ENCODE measurements at places on chromosomes 6 and 20. TPM values are rescaled to one million over a fixed set of nuclear protein-coding genes. Genes with fewer than 3 reads are reported as not detected.

The CYP24A1 gene
- total RNA-seq, result not detected

The BPIFB4 gene
- total RNA-seq, result not detected

The GRM1 gene
- 0.05 TPM for total RNA-seq

GRCh38 chr20:34143951-34144350 is 31.9 kb upstream of the EIF2S2 start:
- DNase-seq, result no peak

GRCh38 chr20:6122111-6122872 is 538 bp downstream of the FERMT1 start:
- DNase-seq, result no peak

DNA sequence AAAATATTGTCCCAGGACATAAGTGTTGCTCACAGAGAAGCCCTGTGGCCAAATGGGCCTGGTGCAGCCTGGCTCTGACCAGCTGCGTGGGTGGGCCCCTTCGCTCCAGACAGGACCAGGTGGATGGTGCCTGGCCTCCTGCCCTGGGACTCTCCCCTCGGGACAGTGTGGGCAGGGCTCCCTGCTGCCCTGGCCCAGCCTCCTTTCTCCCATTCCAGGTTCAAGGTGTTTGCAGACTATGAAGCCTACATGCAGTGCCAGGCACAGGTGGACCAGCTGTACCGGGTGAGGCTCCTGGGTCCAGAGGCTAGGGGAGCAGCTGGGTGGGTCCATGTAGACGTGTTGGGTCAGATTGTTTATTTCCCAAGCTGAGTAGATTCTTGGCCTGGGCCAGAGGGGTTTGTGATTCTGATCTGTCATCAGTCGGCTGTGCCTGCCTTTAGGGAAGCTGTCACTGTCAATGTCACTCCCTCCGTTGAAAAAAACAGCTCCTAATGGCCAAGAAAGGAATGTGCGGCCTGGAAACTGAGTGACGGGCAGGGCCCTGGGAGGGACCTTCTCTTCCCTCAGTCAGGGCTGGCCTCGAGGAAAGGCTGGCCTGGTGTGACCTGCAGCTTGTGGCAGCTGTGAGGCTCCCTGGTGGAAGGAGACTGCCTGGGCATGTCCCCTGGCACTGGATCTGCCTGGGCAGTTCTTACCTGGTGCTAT is 47.7 kb downstream of the PYGB start:
- DNase-seq, result no peak

DNA sequence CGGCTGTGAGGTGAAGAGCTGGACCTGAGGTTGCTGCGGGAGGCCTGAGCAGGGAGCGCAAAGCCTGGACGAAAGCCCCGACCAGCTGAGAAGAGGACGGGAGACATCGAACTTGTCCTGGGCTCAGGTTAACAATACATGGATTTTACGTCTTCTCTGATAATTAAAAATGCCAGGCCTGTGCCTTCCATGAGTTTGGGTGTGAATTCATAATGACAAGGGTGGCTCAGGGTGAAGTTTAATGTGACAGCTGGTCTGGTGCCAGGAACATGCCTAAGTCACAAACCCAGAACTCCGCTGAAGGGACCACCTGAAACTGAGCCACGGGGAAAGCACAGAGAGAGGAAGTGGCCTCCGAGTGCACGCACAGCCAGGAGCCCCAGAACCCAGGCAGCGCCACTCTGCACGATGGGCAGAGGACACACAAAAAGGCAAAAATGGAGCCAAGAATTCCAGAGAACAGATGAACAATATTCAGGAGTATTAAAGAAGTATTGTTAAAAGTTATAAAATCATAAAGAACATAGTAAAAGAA is 150.1 kb upstream of the RPS6KA2 start:
- no peak for DNase-seq

DNA sequence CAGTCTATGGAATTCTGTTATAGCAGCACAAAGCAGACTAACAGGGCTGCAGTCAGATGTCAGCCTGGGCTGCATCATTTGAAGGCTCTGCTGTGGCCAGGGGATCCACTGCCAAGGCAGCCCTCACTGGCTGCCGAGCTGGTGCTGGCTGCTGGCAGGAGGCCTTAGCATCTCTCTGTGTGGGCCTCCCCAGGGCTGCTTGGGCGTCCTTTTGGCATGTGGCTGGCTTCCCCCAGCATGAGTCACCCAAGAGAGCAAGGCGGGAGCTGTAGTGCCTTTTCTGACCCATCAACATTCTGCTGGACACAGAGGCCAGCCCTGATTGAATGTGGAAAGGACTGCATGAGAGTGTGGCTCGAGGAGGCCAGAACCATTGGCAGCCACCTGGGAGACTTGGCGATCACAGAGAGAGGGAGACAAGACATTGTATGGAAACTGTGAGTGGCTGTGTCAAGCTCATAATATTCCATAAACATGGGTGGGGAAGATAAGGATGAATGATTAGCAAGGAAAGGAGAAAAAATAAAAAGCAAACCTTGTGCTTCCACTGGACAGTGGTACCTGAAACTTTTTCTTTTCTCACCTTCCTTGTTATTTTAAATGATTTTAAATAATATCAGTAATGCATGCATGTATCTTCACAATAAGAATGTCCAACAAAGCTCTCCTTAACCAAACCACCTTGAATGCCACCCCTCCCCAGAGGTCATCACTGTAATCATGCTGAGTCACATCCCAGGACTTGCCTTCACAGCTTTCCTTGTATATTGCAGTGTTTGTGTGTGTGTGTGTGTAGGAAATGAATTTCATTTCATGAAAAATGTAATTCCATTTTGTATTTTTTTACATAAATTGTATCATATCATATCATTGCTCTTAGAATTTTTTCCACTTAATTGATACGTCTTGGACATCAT is 55.0 kb upstream of the VSX1 start:
- peak; percentile 94 for DNase-seq

DNA sequence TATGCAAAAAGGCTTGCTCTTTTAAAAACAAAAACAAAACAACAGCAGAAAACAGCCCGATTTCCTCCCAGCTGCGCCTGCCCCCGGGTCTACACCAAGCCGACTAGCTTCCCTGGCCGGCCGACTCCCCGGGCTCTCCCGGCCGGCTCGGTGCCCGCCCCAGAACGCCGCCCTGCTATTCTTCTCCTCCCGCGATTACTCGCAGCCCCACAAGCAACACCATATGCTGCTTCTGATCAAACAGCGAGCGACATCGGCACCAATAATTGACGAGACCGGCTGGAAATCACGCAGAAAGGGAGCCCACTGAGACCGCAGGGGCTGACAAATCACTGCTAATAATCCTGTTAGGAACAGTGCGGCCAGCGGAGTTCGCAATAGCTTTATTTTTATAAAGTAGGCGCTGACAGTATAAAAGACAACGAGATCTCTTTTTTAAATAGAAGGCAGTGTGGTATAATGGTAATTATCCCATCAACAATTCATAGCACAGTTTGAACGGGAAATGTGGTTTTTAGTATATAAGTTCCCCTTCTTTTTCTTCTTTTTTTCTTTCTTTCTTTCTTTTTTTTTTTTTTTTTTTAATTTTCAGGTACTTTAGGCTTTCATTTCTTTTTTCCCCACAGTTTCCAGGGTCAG is 3.3 kb downstream of the SIM1 start:
- DNase-seq, result peak; percentile 60

DNA sequence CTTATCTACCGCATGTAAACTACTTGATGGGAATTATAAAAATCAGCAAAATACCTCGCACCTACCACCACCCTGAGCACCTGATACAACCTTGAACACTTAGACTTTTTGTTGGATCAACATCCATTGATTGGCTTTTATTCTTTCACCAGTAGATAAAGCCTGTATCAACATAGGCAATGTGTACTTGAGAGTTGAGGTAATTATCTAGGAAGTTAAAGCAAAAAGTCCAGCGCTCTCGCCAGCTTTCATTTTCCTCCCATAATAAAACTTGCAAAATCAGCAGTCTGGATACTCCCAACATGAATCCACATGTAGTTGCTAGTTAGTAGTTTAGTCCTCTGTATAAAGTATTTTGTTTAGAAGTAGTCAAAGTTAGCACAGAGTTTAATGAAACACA is 132.0 kb upstream of the PRDM1 start:
- no peak for DNase-seq

DNA sequence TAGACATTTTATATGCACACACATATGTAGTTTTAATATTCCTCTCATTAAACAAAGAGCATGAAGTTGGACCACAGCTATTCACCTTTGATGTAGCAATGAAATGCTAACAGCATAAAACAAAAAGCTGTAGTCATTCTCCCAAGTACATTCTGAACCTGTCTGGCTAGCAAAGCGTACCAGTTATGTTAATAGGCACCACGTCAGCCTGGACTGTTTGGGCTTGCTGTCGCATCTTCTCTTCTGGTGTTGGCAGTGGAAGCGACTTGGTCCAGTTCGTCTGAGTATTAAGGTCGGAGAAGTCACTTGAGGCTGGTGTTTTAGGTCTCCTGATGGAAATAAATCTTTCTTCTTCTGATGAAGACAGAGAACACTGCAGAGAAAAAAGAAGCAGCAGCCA is 42.8 kb downstream of the HEBP2 start:
- DNase-seq, result no peak

DNA sequence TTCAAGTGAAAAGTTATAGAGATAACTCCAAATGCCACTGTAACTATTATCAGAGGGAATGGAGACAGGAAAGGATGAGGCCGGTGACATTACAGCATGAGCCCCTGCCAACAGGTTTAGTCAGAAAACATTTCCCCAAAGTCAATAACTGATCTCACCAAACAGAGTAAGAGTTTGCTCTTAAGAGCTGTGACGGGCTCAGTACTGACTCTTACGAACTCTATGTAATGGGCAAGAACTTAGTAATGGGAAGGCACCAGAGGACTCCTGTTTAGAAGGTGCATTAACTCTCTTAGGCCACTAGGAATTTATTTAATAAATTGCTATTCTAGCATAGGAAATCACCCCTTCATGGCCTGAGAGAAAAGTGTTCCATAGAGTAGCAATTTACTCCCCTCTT is 76.8 kb downstream of the SAMD5 start:
- no peak for DNase-seq

DNA sequence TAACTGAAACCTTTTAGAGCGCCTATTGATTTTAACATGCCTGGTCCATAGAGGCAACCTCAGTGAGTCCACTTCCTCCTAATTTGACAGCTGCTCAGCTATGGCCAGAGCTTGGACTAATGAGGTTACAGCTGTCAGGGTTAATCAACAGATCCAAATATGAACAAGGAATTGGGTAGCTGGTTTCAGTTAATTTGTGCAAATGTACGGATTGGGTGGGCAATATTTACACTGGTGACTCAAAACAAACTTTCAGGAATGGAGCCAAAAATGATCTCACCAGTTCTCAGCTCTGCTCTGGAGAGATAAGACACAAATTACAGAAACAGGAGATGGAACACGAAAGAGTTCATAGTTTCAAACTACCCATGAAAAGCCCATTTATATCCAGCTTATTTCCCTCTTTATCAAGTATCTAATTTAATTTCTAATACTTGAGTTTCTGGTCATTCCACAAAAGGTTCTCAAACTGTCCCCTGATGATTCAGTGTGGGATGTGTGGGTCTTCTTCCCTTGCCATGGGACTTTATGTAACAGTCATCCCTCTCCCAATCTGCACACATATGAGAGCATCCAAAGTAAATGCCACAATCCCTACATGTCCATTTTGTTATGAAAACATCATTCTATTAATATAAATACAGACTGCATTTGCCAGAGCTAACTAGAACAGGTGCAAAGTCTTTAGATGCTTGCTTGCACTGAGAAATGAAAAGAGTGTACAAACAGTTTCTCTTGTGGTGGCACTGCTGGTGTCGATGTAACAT is 149.9 kb downstream of the RPS12 start:
- no peak for DNase-seq

DNA sequence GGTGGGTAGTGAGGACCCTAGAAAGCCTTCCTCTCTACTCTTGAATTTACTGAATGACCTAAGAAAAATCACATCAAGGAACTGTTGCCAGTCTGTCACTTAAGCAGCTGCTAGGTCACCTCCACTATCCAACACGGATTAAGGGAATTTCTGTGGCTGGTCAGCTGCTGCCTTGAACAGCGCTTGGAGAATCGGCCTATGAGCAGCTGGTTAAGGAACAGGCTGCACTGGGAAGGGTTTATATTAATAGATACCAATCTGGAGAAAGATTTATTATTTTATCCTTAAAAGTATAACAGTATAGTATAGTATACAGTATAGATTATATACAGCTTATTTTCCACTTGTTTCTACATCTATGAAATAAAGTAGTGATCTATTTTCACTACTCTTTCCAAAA is 6.5 kb downstream of the PTPRK start:
- DNase-seq, result no peak

- DNase-seq, result no peak
Measured at GRCh38 chr20:39993742-39994141, 695.3 kb downstream of the MAFB start.

- DNase-seq, result no peak
Measured at GRCh38 chr6:123640567-123641187, 3.9 kb upstream of the TRDN start.

DNA sequence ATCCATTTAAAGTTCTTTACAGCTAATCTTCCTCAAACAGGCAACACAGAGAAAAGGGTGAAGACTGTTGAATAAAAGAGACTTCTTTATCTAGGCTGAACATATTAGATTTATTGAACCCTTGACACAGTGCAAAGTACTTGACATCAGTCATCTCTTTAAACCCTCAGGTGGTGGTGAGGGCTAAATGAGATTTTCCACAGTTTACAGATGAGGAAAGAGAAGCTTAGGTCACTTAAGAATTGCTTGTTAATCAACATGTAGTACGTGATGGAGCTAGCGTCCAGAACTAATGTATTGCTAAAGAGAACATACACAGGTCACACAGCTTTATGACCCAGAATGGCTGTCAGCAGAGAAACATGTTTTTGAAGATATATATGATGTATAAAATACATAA is 193.4 kb upstream of the LAMP5 start:
- DNase-seq, result no peak

- no peak for DNase-seq
Measured at GRCh38 chr6:130587778-130588520, 222.1 kb downstream of the TMEM200A start.

- no peak for DNase-seq
Measured at GRCh38 chr6:27260836-27261375, 13.4 kb downstream of the PRSS16 start.

DNA sequence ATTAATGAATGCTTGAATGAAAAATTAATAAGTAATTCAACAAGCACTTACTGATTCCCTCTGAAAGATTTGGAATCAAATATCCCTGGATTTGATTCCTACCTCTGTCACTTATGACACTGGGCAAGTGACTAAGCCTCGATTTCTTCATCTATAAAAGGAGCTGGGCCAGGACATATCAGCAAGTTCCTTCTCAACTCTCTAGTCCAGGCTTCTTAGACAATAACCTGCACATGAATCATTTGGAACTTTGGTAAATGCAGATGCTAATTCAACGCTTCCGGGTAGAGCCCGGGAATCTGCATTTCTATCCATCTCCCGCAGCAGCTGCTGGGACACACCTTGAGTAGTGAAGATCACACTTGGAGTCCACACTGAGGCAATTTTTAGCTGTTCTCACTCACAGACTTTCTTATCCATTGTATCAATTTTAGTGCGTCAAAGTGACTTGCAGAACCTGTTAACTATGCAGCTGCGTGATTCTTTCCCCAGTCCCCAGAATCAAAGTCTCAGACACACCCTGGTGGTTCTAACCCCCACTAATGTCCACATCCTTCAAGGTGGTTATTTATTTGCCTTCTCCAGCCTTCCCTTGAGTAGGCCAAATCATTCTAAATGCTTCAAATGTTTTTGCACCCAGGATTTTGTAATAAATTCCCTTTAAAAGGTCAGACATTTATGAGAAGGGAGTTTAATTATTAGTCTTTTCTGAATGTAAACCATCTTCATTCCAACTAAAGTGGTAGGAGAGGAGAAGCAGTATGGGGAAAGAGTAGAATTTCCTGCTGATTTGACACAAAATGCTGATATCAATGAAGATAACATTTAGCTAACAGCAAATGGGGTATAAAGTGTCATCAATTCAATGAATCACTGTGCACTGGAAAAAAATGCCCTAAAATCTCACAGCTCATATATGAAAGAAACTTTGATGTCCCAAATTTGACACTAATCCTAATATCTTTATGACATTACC is 26.0 kb upstream of the CCND3 start:
- DNase-seq, result no peak

Measured in posterior vena cava (tissue), 2 donors.